Kidney tubule cell (primary cell): ENCODE measurements at places on chromosomes 7 and 10.

- no peak for DNase-seq
Observed at GRCh38 chr7:18414885-18415284, 80.7 kb upstream of the HDAC9 start.

DNA sequence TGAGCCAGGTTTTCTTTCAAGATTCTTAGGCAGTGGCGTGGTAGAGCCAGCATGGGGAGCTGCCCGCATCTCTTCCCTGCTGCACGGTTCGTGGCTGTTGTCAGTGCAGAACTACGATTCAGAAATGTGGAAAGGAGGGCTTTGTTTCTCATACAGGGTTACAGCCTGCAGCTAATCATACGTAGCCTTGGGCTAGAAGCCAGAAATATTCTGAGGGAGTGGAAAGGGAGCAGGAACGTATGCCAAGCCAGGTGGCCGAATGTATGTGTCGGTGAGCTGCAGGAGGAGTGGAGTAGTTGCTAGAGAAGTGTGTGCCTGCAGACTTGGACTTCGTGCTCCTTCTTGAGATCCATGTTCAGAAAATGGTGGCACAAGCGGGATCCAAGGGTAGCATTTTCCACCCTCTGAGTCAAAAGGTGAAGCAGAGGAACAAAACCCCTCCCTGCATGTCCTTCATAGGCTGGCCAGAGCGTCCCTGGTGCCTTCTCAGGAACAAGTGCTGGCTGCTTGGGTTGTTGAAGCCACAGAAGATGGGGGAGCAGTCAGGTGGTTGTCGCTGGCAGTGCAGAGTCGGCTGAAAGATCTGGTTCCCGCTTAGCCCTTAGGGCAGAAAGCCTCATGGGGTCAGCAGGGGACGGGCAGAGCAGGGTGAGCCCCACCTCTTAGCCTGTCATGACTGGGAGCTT is 40.9 kb downstream of the LANCL2 start:
- no peak for DNase-seq

- DNase-seq, result no peak
Observed at GRCh38 chr10:80708808-80709207, 171.1 kb downstream of the SH2D4B start.

- no peak for DNase-seq
Observed at GRCh38 chr10:107169516-107169915, 5.0 kb upstream of the SORCS1 start.

DNA sequence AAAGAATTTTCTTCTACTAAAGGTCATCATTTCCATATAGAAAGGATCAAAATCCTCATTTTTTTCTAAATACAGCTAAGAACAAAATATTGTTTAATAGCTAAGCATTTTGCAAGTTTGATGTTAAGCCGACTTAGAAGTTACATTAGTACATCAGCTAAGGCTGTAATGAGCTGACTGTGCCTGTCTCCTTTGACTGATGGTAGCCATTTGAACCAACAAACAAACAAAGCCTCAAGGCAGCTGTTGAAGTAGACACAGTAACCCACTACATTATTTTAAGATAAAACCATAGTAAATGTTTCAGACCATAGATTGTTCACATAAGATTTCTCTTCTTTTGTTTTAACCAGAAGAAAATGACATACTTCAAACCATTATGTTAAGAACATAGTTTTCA is 210.9 kb upstream of the VSTM2A start:
- no peak for DNase-seq

GRCh38 chr7:79293655-79294142 is 159.8 kb downstream of the MAGI2 start:
- DNase-seq, result peak; percentile 36

- no peak for DNase-seq
Observed at GRCh38 chr10:81708929-81709328, 166.1 kb upstream of the NRG3 start.

- no peak for DNase-seq
Observed at GRCh38 chr10:71228875-71229675, 16.7 kb downstream of the UNC5B start.

GRCh38 chr7:129443612-129444011 is 9.4 kb downstream of the STRIP2 start:
- no peak for DNase-seq

DNA sequence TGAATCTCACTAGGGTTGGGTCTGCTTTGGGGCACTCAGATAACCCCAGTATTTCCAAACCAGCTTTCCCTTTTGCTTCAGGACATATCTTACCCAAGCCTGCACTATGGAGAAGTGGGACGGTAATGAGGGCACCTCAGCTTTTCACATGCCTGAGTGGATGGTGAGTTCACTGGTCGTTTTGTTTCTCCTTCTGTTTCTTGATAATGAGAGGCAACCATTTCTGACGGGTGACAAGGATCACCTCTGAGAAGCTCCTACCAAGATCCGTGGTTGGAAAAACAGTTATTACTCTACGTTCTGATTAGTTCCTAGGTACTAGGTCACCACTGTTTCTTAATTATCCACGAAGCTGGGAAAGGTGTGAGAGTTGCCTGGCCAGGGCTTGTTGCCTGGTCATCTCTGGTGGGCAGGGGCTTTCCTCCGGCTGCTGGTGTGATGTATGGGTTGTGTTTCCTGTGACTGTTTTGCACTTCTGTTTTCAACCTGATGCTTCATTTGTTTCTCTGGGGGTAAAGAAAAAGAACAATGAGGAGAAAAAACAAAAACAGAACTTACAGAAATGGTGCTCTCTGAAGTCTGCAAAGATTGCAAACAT is 65.7 kb upstream of the STRIP2 start:
- DNase-seq, result no peak

DNA sequence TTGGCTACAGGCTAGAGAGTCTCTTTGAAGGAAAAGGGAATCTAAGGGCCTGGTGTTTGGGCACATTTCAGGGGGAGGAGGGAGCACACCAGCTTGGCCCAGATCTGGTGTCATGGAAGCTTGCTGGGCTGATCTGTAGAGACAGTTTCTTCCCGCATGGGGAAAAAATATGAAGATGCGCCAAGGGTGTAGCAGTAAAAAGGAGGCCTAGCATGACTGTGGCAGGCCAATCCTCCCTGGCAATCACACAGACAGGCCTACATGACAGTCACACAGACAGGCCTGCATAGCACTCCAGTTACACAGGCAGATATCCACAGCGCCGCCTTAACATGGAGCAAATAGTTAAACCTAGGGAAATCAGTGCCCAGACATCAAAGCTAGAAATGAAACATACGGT is 123.6 kb upstream of the KIF5B start:
- DNase-seq, result no peak

DNA sequence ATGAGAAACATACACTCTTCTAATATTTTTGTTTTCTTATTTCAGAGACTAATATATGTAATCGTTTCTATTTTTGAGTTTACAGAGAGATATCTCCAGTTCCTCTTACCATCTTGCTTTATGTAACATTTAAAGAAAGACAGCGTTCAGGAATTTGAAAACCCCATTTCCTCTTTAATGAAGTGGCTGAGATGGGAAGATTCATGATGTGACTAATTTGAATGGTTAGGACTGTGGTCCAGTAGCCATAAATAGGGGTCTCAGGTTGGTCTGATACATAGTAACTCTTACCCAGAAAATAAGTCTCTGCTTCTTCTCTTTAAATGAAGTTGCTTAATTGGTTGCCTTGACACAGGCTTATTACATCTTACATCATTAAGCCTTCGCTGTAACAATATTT is 6.9 kb downstream of the KMT2E start:
- no peak for DNase-seq

DNA sequence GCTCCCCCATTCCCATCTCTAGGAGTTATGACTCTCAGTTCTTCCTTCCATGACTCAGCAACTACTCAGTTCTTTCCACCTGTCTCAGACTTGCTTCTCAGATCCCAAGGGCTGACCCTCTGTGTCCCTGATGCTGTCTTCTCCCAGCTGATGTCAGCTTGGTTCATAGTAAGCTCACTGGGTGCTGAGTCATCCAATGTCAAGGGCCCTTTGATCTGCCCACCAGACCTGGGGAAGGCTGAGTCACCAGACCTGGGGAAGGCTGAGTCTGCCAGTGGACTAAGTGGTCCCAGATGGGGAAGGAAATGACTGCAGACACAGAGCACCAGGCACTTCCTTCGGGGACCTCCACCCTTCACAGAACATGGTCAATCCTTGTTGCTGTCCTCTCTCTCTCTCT is 76.1 kb upstream of the ZEB1 start:
- DNase-seq, result peak; percentile 99

DNA sequence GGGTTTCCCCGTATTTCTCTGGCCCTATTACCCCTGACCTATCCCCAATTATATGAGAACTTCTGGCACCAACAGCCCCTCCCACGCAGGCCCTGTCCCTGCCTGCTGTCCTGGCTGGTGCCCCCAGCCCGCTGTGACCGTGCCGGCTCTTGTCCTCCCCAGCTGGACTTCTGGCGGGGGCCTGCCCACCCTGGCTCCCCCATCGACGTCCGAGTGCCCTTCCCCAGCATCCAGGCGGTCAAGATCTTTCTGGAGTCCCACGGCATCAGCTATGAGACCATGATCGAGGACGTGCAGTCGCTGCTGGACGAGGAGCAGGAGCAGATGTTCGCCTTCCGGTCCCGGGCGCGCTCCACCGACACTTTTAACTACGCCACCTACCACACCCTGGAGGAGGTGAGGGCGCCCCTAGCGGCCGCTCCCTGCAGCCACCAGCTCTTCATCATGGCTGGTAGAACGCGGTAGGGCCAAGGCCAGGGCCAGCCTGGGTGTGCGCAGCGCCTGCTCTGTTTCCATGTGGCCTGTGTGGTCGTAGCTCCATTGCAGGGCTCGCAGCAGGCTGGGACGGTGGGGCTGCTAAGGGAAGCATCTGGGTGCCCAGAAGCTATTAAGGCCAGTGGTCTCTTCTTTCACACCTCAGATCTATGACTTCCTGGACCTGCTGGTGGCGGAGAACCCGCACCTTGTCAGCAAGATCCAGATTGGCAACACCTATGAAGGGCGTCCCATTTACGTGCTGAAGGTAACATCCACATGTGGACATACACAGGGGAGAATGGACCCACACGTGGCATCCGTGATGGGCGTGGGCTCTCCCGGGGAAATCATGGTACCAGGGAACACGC is 1.4 kb downstream of the CPA1 start:
- no peak for DNase-seq

GRCh38 chr7:24874791-24875190 is 105.2 kb downstream of the OSBPL3 start:
- no peak for DNase-seq

GRCh38 chr7:12769444-12769843 is 82.0 kb downstream of the ARL4A start:
- no peak for DNase-seq

GRCh38 chr7:156524818-156525597 is 115.6 kb upstream of the RNF32 start:
- no peak for DNase-seq

DNA sequence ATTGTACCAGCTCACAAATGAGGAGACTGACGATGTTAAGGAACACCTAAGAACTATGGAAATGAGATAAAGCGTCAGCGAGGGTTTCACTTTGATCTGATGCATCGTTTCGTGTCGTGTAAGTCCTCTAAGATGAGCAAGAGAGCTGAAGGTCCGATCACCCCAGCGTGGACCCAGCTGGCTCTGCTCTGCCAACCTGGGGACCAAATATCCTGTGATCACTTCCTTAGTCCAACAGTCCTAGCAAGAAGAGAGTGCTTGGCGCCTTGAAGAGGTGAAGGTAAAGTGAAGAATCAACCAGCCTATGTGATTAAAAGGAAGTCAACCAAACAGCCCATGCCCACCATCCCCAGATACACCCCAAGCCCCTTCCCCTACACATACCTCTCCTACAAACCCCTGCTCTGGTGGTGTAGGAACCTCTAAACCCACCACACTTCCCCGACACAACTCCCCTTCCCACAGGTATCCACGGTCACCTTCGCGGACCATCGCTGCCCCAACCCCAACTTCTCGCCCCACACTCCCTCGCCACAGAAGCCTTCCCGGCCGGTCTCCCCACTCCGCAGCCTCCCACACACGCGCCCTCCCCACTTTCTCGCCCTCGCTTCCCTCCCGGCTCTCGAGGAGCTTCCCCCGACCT is 722 bp downstream of the UPF2 start:
- DNase-seq, result peak; percentile 63

DNA sequence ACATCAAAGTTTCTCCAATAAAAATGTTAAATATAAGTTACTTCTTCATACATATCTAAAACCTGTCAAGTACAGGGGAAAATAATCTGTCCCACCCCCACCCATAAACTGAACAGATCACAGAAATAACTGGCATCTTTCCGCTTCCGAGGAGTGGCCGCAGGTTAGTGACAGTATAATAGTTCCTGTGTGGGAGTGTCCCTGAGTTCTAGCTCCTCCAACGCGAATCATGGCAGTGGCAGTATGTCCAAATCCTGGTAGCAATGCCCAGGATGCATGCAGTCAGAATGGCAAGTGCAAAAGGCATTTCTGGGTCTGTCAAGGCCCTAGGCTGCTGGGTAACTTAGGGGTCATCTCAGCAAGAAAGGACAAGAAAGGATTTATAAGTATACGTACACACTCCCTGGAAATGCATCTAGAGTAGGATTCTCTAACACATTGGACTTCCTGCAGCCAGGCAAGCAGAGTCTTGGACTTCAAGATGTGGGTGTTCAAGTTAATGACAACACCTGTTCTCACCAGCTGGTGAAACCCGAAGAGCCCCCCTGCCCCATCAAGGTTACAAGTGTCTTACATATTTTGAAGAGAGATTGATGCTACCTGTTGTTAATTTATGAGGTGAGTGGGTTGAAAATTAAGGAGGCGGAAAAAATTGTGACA is 94.4 kb upstream of the COL1A2 start:
- no peak for DNase-seq

DNA sequence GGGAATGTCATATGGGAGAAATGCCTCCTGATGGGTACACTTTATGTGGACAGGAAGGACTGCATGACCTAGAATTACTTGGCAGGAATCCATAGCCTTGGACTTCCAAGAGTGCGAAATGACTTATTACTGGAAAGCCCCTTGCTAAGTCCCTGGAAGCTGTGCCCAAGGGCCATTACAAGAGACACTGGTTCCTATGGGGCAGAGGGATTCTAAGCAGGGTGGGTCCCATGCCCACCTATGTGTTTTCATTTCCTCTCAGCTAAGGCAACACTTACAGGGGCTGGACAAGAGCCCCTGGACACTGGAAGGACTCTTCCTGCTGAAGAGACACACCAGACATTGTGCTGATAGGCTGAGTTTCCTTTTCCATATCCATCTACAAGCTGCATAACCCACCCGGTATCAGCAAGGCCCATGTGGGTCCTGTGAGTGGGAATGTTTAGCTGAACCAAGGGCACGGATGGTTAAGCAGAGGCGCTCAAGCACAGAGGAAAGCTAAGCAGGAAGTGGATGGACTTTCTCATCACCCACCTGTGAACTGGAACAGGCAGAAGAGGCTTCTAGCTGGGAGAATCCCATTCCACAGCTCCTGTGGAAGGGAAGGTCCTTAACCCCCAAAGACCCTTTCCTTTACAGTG is 56.2 kb downstream of the XPNPEP1 start:
- peak; percentile 86 for DNase-seq

GRCh38 chr10:78046711-78047269 is 13.1 kb downstream of the RPS24 start:
- DNase-seq, result no peak
